Stimulated activated CD4-positive, alpha-beta T cell treated with anti-CD3 and anti-CD28 coated beads, Interleukin-15, amount 100 ng/mL, for 48 hours (primary cell): ENCODE measurements at places on chromosomes 4 and X.
A peak's percentile ranks its signal among the peaks of the same experiment; 100 is the strongest.

- DNase-seq = no peak
Measured at GRCh38 chrX:47690175-47690574, 31.2 kb upstream of the UXT start.

GRCh38 chr4:150699599-150699998, 117.6 kb downstream of the MAB21L2 start:
- DNase-seq = no peak

DNA sequence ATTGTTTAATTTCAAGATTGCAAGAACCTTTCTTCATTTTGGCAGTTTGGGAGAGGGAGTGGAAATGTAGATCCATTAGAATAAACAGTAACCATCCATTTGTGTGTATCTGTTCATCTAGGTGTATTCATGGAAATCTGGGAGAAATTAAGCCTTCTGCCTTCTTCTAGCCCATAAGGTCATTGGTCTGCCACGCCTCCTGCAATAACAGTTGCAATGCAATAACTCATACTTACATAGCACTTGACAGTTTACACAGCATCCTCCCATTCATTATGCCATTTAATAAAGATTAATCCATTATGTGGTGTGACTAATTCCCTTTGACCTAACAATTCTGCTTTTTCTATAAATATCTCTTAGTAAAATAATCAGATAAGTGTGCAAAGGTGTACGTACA, 42.6 kb downstream of the SHROOM4 start:
- DNase-seq = no peak

GRCh38 chr4:123077330-123077729, 154.9 kb upstream of the NUDT6 start:
- no peak for DNase-seq

GRCh38 chr4:85738721-85739120, 263.8 kb downstream of the ARHGAP24 start:
- no peak for DNase-seq

DNA sequence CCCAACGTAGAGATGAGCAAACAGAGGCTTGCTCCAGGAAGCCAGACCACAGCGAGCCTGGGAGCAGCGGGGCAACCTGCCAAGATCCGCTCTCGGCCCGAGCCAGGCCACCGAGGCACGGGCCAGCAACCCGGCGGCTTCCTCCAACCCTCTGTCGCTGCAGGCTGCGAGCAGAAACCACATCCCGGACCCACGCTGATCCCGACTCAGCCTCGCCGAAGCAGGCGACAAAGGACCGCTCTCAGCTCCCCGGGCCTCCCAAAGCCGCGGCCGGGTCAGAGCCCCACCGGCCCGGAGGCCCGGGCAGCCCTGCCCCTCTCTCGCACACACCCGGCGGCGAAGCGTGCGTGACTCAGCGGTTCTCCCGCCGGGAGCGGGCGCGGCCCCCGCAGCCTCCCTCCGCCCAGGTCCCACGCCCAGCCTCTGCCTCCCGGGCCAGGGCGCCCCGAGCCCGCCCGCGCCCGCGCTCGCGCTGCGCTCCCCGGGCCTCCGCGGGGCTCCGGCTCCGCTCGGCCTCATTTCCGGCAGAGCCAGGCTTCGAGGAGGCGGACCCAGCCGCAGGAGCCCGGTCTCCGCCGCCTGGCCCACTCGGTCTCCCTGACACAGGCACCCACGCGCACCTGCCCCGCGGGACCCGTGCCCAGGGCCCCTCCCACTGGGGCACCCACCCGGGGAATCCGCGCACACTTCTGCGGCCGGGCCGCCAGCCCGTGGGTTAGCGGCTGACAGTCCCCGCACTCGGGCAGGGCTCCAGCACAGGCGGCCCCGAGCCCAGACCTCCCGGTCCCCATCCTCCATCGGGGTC, 1.7 kb downstream of the PPP2R2C start:
- DNase-seq = no peak

GRCh38 chrX:111040377-111041017, 55.5 kb upstream of the PAK3 start:
- DNase-seq = no peak

GRCh38 chrX:132413459-132413858, 75.4 kb downstream of the MBNL3 start:
- DNase-seq = no peak

DNA sequence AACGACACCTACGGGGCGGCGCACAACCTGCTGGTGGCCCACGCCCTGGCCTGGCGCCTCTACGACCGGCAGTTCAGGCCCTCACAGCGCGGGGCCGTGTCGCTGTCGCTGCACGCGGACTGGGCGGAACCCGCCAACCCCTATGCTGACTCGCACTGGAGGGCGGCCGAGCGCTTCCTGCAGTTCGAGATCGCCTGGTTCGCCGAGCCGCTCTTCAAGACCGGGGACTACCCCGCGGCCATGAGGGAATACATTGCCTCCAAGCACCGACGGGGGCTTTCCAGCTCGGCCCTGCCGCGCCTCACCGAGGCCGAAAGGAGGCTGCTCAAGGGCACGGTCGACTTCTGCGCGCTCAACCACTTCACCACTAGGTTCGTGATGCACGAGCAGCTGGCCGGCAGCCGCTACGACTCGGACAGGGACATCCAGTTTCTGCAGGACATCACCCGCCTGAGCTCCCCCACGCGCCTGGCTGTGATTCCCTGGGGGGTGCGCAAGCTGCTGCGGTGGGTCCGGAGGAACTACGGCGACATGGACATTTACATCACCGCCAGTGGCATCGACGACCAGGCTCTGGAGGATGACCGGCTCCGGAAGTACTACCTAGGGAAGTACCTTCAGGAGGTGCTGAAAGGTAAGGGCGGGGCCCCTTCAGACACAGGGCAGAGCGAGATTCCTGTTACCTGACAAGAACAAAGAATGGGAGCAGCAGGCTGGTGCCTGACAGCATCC, 11.7 kb downstream of the RPL9 start:
- DNase-seq = peak; percentile 48

DNA sequence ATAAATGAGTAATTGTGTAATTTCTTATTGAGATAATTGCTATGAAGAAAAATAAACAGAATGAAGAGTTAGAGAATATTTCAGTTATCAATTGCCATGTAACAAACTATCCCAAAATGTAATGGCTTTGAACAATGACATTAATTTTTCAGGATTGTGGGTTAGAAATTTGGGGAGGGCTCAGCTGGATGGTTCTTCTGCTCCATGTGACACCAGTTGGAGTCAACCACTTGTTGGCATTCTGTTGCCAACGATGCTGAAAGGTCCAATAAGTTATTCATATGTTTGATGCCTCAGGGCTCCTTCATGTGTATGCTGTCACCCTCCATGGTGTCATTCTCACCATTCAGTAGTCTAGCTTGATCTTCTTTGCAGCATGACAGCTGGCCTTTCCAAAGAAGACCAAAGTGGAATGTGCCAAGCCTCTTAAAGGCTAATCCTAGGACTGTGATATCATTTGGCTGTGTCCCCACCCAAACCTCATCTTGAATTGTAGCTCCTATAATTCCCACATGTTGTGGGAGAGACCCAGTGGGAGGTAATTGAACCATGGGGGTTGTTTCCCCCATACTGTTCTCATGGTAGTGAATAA, 20.9 kb upstream of the CCDC149 start:
- DNase-seq = no peak

GRCh38 chr4:174177536-174177935, 105.9 kb downstream of the FBXO8 start:
- no peak for DNase-seq

DNA sequence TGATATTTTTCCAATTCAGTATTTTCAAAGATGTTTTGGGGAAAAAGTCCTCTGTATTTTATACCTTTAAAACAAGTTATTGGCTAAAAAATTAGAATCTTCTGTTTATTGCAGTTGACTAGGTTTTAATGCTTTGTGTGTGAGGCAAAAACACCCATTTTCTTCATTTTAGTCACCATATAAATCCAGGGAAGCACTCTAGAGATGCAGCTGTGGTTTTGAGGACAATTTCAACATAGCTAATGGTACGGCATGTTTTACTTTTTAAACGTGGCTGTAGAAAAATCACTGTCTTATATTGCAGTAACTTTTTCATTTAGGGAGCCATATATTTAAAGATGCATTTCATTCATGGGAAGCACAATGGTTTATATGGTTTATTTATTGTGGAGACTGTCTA, 129.1 kb upstream of the PITX2 start:
- DNase-seq = no peak

- DNase-seq = no peak
Measured at GRCh38 chrX:68571610-68572311, 72.9 kb downstream of the YIPF6 start.

DNA sequence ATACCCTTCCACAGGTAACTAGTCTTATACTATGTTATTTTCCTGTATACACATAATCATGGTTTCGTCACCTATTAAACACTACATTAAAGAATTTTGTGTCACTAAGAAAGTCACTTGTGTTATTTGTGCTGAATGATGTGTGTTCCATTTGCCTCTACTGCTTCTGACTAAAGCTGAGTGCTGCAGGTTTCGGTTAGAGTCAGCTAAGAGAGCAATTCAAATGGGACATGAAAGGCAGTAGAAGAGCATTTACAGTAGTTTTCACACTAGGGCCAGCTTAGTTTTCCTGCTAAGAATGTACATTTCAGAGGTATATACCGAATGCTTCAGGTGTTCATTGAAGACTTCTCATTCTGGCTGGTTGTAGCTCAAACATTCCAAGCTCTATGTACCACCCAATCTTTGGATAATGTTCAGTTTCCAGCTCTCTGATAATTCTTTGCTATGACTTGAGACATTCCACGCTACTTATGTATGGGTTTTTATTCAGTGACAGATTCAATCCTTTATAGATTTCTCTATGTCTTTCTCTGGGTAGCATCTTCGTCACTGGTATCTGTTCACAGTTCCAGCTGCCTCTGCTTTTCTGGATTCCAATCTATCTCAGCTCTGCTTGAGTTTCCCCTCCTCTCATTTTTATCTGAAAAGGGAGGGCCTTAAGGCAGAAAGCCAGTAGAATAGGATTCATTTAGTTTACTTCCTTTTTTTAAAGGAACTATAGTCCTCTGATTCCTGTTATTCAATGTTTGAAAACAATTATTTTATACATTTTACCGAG, 164.4 kb downstream of the CXXC4 start:
- no peak for DNase-seq

DNA sequence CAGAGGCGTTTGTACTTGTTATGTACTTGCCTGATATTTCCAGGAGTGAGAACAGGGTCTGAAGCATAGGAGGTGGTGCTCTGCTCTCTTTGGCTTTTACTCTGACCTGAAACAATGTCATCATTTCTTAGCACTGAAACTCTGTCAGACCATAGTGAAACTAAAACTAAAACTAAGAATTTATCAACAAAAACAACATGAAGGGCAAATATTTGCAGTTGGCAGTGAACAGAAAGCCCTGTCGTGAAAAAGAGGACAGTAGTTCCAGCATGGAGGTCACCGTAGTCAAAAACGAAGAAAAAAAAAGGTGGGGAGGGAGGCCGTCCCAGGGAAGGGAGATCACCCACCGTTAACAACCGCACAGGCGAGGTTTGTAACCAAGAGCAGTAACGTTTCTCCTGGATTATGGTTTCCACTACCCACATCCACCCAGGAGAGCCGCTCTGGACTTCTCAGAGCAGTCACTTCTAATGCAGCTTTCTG, 97.5 kb downstream of the ANK2 start:
- no peak for DNase-seq

GRCh38 chr4:121239951-121240350, 75.8 kb upstream of the TNIP3 start:
- no peak for DNase-seq

GRCh38 chrX:9033586-9033985, 341 bp downstream of the FAM9B start:
- no peak for DNase-seq

- no peak for DNase-seq
Measured at GRCh38 chr4:41881981-41882624, 53.1 kb upstream of the TMEM33 start.

- no peak for DNase-seq
Measured at GRCh38 chrX:39409246-39409917, 608.1 kb downstream of the MID1IP1 start.

- DNase-seq = no peak
Measured at GRCh38 chr4:135548711-135549110, 1347.1 kb upstream of the PABPC4L start.

GRCh38 chr4:75056277-75056676, 123.4 kb downstream of the PARM1 start:
- DNase-seq = no peak

GRCh38 chr4:77001907-77002306, 52.4 kb downstream of the SEPTIN11 start:
- DNase-seq = no peak

DNA sequence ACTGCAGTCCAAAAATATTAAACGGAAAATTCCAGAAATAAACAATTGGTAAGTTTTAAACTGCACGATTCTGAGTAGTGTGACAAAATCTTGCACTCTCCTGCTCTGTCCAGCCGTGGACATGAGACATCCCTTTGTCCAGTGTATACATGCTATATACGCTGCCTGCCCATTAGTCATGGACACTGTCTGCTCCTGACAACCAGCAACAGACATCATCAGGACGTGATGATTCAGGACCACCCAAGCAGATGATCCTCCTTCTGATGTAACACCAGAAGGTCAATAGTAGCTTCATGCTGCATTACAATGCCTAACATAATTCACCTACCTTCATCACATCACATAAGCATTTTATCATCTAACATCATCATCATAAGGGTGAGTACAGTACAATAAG, 36.3 kb downstream of the ATRX start:
- DNase-seq = no peak

DNA sequence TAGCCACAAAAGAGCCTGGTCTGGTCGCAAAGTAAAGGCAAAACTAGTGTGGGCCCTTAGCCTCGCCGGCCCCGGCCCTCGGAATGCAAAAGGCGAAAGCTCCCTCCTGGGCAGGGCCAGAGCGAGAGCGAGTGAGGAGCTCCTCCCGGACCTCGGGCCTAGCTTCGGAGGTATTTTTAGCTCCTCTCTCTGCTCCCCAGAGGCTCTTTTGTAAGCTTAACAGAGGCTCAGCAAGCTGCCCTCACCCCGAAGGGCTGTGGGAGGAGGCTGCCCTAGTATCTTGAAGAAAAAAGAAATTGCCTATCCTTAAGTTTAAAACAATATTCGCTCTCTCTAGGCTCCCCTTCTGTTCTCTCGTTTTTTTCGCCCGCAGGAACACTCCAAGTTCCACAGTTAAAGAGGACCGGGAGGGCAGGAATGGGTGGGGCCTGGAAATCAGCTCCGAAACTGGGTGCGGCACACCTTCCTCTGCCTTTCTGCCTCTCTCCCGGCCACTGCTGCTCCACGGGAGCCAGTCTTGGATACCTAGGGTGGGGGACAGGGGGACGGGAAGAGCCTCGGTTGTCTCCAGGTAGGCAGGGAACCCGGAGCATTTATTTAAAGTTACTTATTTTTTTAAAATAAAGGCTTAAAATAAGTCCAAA, 12.1 kb downstream of the HAND2 start:
- DNase-seq = no peak

DNA sequence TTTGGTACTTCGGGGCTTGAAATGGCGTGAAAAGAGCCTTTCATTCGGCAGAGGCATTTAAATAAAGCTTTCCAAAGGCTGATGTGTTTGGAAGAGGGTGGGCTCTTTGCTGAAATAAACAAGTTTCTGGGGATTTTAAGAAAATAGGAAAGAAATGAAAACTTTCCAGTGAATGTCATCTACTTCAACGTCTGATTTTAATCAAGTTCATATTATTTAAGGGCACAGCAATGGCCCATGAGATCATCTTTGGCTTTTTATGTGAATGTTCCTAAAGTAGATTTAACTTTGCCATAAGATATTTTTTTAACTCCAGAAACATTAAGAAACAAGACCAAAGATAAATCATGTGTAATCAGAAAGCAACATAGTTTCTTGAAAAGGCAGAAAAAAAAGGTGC, 69.8 kb upstream of the TTC29 start:
- no peak for DNase-seq

- DNase-seq = no peak
Measured at GRCh38 chr4:165748321-165748720, 124.7 kb upstream of the TLL1 start.

- DNase-seq = no peak
Measured at GRCh38 chr4:124943938-124944337, 231.4 kb upstream of the ANKRD50 start.
